ENCODE measurements at places on chromosomes 1 and 21.

DNA sequence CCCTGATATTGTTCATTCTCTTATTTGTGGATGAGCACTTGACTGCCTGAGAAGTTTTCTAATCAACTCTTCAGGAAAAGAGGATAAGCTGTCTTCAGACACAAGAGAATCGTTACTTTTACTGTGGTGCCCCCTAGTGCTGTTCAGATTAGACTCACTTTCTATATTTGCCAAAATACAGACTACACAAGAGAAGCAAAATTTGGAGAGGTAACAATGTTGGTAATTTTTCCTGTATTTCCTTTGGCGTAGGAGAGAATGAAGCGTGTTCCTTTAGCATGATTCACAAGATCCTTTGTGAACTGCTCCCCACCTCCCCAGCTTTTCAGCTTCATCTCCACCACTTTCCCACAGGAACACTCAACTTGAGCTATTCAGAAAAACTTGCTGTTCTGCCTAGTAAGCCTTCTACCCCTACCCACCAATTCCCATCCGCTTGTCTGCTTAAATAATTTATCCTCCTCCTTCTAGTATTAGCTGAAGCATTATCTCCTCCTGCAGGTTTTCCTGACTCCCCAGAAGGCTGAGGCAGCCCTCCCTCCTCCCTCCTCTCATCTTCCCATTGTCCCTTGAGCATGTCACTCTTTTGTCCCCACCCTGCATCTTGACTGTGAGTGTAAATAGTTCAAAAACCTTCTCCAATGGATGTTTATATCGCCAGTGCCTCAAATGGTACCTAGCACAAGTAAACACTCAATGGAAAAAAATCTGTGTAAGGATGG, 4.5 kb downstream of the TNFSF4 start:
- DNase-seq, result peak; percentile 8

GRCh38 chr1:58477390-58477789, 69.1 kb downstream of the OMA1 start:
- DNase-seq, result no peak

DNA sequence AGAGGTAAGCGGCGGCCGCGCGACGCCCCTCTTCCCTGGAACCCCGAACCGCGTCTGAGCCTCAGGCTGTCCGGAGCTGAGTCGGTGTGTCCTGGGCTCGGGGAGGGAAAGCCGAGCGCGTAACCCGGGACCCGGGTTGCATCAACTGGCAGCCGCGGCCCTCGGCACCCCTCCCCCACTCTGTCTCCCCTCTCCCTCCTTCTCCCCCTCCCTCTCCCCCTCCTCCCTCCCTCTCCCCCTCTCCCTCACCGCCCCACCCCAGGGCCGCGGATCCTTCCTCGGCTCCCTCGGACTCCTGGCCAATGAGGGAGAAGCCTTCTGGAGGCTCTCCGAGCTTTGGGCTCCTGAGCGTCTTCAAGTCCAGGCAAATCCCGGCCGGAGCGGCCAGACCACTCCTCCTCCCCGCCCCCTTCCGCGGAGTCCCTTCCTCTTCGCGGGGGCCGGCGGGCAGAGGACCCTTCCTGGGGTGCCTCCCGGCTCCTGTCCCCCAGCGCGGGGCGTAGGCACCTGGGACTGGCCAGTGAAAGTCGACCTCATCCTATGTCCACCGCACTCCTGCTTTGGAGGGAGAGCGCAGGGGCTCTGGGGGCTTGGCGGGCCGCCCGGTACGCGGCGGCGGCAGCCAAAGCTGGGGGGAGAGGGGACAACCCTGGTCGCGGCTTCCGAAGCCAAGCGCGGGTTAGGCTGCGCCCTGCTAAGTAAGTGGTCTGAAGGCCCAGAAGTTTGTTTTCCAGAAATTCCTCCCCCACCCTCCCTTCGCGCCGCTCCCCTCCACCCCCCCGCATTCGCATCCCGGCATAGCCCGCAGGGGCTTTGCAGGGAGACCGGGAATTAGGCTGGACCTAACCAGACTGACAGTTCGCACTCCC, 850 bp downstream of the SESN2 start:
- peak; percentile 36 for DNase-seq

DNA sequence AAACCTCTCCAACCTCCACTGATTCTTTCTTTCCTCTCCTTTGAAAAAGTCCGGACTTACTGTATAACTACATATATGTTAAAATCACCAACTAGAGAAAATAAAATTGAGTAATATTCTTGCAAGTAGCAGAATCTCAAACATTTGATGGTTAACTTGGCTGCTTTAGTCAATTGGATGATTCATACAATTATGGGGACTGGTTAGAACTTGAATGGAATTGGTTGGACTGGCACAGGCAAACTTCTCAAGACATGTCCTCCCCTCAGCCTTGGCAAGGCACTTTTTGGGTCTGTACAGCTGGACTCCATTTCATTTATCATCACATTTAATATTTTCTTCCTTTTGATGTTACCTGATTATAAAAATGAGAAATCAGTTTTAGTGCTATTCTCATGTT, 6.5 kb downstream of the WLS start:
- DNase-seq, result no peak

DNA sequence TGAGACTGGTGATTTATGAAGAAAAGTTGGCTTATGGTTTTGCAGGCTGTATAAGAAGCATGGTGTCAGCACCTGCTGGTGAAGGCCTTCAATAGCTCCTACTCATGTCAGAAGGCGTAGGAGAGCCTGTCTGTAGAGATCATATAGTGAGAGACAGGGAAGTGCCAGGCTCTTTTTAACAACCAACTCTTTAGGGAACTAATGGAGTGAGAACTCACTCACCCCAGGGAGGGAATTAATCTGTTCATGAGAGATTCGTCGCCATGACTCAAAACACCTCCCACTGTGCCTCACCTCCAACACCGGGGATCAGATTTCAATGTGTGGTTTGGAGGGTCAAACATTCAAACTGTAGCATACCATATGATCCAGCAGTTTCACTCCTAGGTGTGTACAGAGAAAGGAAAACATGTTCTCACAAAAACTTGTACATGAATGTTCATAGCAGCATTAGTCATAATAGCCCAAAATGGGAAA, 72.6 kb downstream of the TTC3 start:
- no peak for DNase-seq

DNA sequence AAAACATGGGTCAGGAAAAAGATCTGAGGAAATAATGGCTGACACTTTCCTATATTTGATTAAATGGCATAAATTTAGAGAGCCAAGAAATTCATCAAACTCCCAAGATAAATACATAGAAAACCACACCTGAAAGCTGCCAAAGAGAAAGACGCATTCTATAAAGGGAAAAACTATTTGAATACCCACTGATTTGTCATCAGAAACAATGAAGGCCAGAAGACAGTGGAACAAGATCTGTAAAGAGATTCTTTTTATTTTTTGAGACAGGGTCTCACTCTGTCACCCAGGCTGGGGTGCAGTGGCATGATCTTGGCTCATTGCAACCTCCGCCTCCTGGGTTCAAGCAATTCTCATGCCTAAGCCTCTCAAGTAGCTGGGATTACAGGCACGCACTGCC, 17.4 kb downstream of the SDE2 start:
- no peak for DNase-seq

GRCh38 chr1:111733183-111733991, 5.8 kb downstream of the INKA2 start:
- DNase-seq, result no peak

DNA sequence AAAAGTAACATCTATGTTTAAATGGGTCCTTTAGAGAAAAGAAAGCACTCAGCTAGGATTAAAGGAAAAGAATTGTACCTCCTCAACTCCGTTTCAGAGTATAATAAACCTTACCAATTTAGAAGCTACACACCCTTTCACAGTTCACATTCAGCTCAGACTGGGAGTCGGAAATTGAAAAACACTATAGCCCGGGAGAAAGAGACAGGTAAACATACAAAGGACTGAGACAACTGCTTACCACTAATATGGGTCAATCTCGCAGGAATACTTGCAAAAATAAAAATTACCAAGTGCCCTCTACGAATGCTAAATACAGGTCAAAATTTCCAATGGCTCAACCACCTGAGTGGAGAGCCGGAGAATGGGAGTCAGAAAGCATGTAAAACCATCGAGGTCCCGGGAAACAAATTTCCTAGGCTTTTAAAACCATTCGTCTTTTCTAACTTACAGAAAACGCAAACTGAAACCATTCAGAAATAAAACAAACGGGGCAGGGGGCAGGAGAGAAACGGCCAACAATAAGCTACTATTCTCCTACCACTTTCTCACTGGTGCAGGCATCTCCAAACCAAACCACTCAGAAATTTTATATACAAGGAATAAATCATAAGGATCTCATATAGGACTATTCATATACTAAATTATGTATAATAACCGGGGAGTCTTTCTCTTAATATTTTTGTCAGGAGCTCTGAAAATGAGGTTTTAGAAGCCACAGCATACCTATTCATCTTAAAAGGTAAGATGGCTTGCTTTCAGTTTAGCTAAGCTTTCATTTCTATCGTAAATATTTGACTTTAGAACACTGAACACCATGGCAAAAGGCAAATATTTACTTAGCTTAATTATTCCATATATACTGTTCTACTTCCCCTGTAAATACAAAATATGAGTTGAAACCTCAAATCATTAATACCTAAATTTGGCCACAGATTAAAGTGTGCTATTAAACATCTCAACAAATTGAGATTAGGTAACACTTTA, 136.5 kb downstream of the RERE start:
- no peak for DNase-seq

- peak; percentile 26 for DNase-seq
Measured at GRCh38 chr21:14382486-14382834, 486 bp downstream of the HSPA13 start.

DNA sequence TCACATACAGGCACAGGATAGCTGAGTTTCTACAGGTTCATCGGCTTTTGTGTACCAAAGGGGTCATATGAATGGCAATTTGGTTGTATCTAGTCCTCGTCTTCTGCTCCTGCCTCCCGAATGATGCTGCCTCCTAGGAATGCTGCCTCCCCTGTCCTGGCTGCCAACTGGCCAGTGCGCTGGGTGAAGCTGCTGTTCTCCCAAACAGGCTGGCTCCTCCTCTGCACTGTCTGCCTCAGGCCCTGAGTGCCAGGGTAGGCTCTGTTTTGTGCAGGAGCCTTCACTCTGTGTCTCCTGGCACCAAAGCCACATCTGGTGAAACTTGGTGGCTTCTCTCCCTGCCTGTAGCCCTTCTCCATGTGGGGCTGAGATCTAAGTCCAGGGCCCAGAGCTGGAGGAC, 60.3 kb downstream of the RHOU start:
- DNase-seq, result no peak

DNA sequence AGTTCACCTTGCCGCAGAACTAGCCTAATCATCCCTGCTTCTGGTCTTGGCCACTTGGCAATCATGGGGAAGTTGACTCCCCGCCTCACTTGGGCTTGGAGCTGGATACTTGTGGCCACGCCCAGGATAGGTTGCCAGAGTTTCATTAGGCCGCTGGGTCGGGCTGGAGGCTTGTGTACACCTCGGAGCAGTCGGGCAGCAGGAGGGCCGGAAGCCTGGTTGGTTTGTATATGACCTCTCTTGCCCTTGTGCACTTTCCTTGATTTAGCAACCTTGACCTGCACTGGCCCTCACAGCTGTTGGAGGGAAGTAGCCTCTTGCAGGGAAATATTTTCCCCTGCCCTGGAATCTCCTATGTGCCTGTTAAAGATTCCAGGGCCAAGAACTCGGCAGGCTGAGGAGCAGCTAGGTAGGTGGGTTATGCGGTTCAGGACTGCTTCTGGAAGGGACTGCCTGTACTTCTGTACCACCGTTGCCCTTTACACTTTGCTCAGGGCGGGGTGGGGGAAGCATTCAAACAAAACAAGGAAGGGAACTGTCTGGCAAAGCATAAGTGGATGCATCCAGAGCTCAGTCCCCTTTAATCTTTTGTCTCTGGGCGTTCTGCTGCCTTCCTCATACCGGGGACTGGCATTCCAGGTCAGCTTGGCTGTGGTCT, 83.5 kb downstream of the UCK2 start:
- DNase-seq, result no peak

- no peak for DNase-seq
Measured at GRCh38 chr1:89834083-89834704, 13.4 kb downstream of the LRRC8D start.

DNA sequence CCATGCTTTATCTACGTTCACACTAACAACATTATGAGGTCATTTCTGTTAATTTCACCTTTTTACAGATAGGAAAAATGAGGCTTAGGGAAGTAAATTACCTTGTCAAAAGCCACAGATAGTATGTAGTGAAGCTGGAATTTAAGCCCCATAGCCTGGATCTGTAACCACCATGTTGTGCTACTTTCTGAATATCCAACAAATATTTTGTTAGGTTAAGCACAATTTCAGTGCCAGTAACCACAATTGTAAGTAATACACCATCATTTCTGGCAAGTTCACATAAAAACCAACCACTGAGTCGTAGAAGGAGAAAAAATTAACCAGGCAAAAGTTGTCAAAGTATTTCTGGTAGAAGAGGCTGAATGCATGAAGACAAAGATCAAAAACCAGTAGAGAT, 593.1 kb upstream of the CAMK1G start:
- no peak for DNase-seq

- DNase-seq, result no peak
Measured at GRCh38 chr1:39722495-39722894, 16.2 kb upstream of the PPIE start.

- DNase-seq, result no peak
Measured at GRCh38 chr1:44302541-44302940, 52.5 kb downstream of the ERI3 start.

DNA sequence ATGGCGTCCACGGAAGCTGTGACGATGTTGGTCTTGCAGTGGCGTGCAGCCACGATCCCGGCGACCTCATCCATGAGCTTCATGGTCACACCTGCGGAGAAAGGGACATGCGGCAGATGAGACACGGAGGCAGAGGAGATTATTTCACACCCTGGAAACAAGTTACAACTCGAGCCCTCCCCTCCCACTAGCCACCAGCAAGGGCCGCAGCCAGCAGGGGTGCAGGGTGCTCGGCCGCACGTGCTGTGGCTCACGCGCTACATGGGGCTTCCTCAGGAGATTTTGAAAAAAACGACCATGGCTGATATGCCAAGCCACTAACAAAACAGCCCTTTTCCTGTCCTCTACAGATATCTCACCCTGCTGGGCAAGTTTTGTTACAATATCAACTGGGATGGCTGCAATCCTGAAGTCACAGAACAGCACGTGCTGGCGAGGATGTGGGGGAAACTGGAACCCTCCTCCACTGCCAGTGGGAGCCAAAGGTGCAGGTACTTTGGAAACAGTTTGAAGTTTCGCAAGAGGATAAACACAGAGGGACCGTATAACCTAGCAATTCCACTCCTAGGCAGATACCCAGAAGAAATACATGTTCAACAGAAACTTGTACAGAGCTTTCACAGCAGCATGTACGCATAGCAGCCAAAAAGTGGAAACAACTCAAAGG, 34.1 kb upstream of the GPR153 start:
- no peak for DNase-seq
